ENCODE measurements at places on chromosomes 7 and 10.
A peak's percentile ranks its signal among the peaks of the same experiment; 100 is the strongest.

DNA sequence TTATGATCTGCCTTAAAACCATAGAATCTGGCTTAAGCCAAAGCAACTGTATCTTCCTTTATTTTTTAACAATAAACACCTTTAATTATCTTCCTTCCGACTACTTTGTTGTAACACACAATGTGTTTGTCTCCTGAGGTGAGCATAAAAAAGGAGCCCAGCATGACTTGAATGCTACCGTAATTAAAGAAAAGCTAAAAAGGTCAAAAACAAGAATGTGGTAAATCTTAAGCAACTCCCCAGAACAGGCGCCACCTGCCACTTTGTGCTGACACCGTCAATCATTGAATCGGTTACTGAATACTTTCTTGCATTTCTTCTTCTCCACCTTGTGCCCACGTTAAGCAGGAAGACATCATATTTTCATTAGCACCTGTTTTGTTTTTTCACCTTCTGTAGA, 569.9 kb upstream of the C7orf33 start:
- no peak for DNase-seq

- no peak for DNase-seq
These were observed 613.9 kb upstream of the IGFBP3 start for GRCh38 chr7:46534664-46535588.

- no peak for DNase-seq
These were observed 211.8 kb downstream of the CSTF2T start for GRCh38 chr10:51487576-51487975.

- no peak for DNase-seq
These were observed 130.1 kb downstream of the SND1 start for GRCh38 chr7:127782075-127782474.

DNA sequence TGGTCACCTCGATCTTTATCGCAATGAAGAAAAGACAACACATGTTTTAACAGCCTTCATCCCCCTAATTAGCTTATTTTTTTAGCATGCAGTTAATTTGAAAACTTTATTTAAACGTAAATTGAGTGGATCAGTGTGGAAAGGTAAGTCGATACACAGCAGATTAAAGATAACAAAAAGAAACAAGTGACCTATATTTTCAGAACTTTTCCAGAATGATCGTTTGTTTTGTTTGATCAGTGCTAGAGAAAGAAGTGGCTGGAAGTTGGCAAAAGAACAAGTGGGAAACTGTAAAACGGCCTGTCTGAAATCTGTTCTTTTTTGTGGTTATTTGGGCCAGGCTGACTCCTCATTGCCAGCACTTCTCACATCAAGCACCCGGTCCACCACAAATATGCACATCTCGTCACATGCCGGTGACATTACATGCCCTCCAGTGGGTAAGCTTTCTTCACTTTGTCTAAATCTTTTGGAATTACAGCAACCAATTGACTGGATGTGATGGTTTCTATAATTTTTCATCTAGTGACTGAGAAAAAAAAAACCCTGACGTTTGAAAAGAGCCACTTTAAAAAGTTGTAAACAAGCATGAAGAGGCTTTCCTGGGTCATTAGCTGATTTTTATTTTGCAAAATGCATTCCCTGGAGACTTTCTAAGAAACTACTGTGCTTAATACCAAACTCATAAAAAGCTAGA, 33.2 kb downstream of the C7orf33 start:
- DNase-seq = no peak

- peak; percentile 84 for DNase-seq
These were observed at the start of gene NT5C2 for GRCh38 chr10:103193107-103193819. Gene NT5C2, minus strand, starts transcription at chr10:103193272. Its CDS starts 18,314 bp downstream, at chr10:103174958.

GRCh38 chr7:49885593-49886285, 112.3 kb downstream of the VWC2 start:
- DNase-seq = no peak

- DNase-seq = no peak
These were observed 58.1 kb downstream of the HDAC9 start for GRCh38 chr7:18553605-18554003.

GRCh38 chr10:29692121-29692539, 57.4 kb upstream of the SVIL start:
- no peak for DNase-seq

- DNase-seq = no peak
These were observed 61.5 kb downstream of the REEP3 start for GRCh38 chr10:63582690-63583089.

DNA sequence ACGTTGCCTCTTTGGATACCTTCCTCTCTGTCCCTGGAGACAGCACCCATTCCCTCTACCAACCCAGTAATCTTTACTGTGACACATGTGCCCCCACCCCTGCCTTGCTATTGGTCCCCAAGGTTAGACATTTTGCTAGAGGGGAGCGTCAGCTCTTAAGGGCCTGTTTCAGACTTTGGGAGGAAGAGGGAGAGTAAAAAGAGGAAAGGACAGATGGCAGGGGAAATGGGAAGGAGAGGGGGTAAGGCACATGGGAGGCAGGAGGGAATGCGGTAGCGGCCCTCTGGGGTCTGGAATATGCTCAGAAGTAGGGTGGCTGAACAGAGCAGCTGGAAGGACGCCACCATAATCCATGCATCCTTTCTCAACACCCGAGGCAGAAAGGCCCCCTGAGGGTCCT, 12.2 kb downstream of the BLNK start:
- DNase-seq = no peak

DNA sequence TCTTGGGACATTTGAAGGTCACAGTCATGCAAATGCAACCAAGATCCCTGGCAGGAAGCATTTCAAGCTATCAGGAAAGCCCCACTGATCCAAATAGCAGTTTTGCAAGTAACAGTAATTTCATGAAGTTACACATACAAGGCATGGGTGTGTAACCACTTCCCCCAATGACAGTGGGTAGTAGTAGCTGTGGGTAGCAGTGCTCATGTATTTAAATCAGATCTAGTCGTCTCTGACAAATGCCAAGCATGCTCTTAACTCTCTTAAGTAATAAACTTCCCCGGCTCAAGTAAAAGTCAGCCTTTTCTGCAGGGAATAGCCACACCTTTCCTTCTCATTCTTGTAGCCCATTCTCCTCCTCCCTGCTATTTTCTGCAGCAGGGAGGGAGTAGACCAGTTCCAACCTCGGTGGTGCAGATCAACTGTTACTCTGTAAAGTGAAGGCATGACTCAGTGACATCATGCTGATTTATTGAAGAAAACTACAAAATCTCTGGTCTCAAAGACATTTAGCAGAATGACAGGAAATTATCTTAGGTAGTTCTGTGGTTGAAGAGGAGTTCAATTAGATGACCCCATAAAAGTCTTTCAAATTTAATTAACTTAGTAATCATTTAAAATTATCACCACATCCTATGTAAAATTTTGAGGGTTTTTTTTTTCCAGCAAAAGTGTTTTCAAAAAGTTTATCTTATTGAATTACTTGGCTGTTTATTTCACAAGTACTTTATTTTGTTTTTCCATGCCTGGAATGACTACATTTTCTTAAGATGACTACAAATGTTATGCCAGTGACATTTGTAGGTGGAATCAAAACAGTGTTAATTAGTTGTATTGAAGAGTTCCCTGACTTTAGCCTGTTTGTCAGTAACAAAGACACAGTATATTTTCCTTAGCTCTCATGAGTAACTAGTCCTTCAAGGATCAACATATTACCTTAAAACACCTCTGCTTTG, 568.3 kb downstream of the INHBA start:
- DNase-seq = no peak

DNA sequence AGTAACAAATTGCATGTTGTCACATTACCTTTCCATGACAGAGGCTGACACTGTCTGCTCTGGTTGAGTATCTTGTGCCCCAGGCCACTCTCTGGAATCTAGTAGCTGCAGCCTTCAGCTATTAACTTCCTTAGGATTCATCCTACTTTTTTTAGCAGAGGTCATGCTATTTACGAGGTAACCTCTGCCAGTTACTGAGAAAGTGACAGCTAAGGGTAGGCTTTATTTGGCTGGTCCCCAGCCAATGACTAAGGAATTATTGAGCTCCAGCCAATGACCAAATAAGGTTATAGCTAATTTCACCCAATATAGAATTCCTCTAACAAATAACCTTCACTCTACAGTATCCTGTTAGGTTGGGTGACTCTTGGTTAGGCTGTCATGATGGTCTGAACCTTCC, 1361.7 kb downstream of the XPNPEP1 start:
- DNase-seq = no peak

DNA sequence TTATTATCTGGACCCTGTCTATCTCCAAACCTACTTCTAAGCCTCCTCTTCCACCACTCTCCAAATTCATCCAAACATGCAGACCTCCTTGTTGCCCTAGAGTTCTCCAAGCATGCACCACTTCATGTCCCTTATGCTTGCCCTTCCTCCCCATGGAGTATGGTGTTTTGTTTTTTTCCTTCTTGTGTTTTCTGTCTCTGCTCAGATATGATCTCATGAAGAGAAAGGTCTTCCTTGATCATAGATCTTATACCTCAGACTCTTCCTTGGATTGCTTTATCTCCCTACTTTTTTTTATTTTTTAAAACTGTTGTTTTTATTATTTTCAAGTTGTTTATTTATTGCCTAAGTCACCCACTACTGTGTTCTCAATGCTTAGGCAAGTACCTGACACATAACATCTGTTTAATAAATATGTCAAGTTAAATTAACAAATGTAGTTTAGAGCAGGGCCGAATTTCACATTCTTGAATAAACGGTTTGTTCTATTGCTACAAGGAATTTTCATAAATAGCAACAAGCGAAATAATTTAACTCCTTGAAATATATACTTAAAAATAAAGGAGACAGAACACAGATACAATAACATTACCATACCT, 84.5 kb downstream of the HGF start:
- DNase-seq = no peak

DNA sequence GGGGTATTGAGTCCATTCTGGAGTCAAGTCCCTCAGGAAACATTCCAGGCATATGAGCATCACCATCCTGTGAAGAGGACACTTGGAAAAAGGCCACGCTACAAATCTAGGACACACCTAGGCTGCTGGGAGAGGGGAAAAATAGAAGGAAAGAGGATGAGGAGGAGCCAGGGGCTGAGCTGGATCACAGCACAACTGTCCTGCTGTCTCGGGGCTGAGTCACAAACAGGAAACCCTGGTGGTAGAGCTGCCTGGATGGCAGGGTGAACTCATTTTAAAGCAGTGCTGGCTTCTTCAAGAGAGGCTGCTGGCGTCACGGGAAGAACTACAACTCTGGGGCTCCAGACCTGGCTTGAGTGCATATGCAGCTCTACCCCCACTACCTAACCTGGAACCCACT, 151.5 kb downstream of the RNF216 start:
- DNase-seq = no peak
